T-cell (primary cell): ENCODE measurements at places on chromosomes 4 and X. TPM values are rescaled to one million over a fixed set of nuclear protein-coding genes. Genes with fewer than 3 reads are reported as not detected.
A peak's percentile ranks its signal among the peaks of the same experiment; 100 is the strongest.

GRCh38 chr4:141455651-141456050 is 180.7 kb upstream of the IL15 start:
- no peaks in the 10 kb centered on the region for H3K36me3 ChIP-seq
- no peaks in the 10 kb centered on the region for H3K4me1 ChIP-seq

DNA sequence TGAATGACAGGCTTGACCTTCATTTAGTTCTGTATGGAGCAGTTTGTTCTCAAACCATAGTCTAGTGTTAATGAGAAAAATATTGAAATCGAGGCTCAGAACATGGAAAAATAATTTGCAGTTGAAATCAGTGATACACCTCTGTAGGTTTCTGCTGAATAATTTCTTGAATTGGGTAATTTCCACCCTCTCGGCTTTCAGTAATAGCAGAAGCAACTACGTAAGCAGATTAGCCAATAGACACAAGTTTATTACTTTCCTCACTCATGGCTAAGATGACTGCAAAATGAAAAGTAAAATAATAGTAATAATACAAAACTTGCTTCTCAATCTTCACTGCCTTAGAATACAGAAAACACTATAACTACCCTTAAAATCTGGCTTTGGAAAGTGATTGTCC is 46.0 kb downstream of the USP38 start:
- no peak for DNase-seq
- no peak overlapping the region for H3K27ac ChIP-seq
- no peak overlapping the region for H3K4me3 ChIP-seq
- no peaks in the 10 kb centered on the region for H3K4me1 ChIP-seq
- H3K36me3 ChIP-seq = no peaks in the 10 kb centered on the region

- H3K27ac ChIP-seq = no peak overlapping the region
- no peaks in the 10 kb centered on the region for H3K4me1 ChIP-seq
Measured at GRCh38 chr4:61011051-61011450, 189.1 kb upstream of the ADGRL3 start.

DNA sequence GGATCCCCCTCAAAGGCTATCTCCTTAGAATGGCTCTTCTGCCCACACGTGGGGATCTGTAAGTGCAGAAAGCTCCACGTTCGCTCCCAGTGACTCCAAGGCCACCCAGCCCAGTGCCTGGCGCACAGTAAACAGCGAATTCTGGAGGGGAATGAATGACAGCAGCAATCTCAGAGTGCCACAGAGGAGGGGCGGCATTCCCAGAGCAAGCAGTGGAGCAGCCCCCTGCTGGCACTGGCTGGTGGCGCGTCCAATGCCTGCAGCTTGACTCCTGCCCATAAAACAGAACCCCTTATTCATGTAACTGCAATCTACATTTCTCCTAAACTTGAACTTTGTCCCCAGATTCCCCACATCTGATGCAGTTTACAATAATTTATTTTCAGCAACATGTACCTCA is 6.9 kb upstream of the HELT start:
- H3K27ac ChIP-seq = no peak overlapping the region
- no peak overlapping the region for H3K4me3 ChIP-seq
- peaks cover 55% of the 10 kb centered on the region for H3K27me3 ChIP-seq
- H3K36me3 ChIP-seq = no peaks in the 10 kb centered on the region

DNA sequence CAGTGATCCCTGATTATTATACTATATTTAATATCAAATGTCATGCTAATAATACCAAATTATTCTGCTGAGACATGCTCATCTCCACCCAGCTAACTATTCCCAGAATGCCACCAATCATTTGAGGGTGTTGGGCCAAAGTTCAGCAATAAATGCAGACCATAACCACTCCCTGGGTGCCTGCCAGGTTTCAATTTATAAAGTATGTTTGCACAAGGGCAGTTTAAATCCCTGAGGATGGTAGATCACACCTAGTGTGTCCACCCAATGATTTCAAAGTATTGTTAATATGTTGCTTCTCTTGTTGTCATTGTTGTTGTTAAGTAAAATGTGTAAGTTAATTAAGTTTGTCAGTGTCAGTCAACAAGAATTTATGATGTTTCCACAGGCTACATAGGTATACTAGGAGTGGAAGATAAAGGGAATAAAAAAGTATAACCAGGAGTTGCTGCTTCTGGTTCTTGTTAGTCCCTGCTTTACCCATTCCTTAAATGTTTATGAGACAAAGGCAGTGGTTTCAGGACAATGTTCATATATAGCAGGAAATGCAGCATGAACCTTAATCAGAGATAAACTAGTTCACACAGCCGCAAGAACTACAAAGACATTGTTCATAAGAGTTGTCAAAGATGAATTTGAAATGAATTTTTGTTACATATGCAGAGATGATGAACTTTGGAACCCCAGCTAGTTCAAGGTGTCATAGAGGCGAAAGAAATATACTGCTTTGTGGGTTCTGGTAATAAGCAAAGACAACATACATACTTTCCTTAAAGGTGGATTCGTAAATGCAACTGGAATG is 25.5 kb downstream of the HPGD start:
- H3K27ac ChIP-seq = peak overlapping the region; percentile 3
- no peaks in the 10 kb centered on the region for H3K36me3 ChIP-seq
- no peak overlapping the region for H3K4me3 ChIP-seq
- no peak for DNase-seq

GRCh38 chr4:180164799-180165198 is 2078.4 kb upstream of the TENM3 start:
- no peak overlapping the region for H3K4me3 ChIP-seq
- no peak for DNase-seq
- H3K27ac ChIP-seq = no peak overlapping the region
- no peaks in the 10 kb centered on the region for H3K4me1 ChIP-seq

DNA sequence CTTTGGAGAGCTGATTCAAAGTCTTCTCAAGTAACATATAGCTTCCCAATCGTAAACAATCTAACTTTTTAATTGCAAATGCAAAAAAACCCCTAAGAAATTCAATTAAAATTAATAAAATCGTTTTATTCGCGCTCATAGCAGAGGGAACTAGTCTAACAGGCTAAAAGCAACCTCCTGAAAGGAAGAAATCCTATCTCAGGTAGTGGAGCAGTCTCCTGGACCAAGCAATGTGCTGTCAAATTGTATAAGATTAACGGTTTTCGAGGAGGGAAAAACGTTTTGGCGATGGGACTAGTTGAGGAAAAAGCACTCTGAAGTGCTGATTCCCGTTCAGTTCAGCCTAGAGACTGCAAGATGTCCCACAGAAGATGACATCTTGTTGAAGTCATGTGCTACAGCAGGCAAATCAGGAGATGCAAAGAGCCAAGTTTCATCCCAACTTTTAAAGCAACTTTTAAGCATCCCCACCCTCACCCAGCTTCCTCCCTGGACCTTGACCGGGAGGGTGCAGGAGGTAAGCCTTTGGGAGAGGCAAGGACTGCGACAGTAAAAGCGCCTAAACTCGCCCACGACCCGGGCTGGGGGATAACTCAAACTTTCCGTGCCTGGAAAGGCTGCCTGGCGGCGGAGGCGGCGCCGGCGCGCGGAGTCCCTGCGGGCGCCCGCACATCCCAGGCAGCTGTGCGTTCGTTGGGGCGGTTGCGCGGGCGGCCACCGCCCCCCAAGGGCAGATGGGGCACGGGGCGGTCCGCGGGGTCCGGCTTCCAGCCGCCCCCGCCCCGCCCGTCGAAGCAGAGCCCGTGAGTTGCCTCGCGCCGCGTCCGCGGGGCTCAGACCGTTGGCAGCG is 784 bp downstream of the MAP7D3 start:
- H3K27me3 ChIP-seq = no peaks in the 10 kb centered on the region
- H3K4me1 ChIP-seq = peaks cover 11% of the 10 kb centered on the region
- no peaks in the 10 kb centered on the region for H3K36me3 ChIP-seq
- H3K27ac ChIP-seq = no peak overlapping the region

DNA sequence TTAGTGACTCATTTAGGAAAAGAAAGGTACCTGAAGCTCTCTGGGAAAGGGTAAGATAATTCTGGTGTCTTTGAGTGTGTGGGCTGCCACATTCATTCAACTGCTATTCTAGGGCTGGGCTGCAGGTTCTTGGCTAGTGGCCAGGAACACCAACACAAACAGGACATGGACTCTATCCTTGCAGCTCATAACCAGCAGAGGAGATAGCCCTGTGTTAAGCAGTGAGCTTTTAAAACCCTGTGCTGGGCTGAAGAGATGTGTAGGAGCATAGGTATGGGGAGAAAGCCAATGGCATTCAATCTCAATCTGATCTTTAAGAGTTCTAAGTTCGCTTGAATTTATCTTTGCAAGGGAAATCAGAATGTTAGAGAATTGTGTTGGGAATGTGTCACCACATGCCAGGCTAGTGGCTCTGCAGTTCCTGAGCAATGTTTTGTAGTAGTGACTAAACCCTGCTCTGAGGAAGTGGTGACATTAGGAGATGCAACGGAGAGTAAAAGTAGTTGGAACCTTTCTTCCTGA is 39.2 kb downstream of the SGMS2 start:
- no peaks in the 10 kb centered on the region for H3K4me1 ChIP-seq
- no peak overlapping the region for H3K27ac ChIP-seq
- DNase-seq = no peak
- H3K36me3 ChIP-seq = no peaks in the 10 kb centered on the region

- peaks cover 2% of the 10 kb centered on the region for H3K27me3 ChIP-seq
- no peak overlapping the region for H3K4me3 ChIP-seq
- no peak overlapping the region for H3K27ac ChIP-seq
- H3K4me1 ChIP-seq = no peaks in the 10 kb centered on the region
Measured at GRCh38 chrX:110955706-110956105, 140.3 kb upstream of the PAK3 start.

DNA sequence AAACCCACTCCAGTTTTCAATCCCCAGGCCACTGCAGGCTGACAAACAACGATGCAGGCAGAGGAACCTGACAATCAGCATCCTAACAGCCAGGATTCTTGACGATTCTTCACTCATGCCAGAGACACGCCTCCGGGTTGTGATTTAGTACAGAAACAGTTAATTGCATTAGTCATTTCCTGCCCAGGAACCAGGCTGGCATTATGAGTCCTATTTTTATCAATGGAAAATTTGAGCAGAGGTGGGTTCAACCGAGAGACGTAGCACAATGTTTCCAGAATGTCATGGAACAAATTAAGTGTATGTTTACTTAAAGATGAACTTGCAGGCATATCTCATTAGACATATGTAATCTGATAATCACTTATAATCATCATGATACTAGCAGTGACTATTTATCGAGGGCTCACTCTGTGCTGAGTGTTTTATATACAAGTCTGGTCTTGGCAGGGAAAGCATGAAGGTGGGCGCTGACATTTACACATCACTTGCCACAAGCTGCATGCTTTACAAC is 159.7 kb downstream of the NSUN7 start:
- H3K4me3 ChIP-seq = no peak overlapping the region
- H3K36me3 ChIP-seq = no peaks in the 10 kb centered on the region
- DNase-seq = no peak
- H3K27me3 ChIP-seq = peaks cover 13% of the 10 kb centered on the region
- H3K4me1 ChIP-seq = peaks cover 13% of the 10 kb centered on the region

GRCh38 chr4:171517883-171518282 is 295.3 kb upstream of the GALNTL6 start:
- no peak overlapping the region for H3K27ac ChIP-seq
- no peak for DNase-seq
- H3K36me3 ChIP-seq = no peaks in the 10 kb centered on the region

ADH1B gene
- total RNA-seq = 2.1 TPM

EDA2R gene
- total RNA-seq = 0.66 TPM

- DNase-seq = no peak
- H3K27ac ChIP-seq = no peak overlapping the region
Measured at GRCh38 chrX:37998586-37999262, 7.6 kb upstream of the SYTL5 start.

- DNase-seq = no peak
- H3K27me3 ChIP-seq = no peaks in the 10 kb centered on the region
Measured at GRCh38 chr4:152301381-152301780, 234.5 kb downstream of the FBXW7 start.

OPHN1 gene
- 0.07 TPM for total RNA-seq

CT45A1 gene
- total RNA-seq = not detected

DNA sequence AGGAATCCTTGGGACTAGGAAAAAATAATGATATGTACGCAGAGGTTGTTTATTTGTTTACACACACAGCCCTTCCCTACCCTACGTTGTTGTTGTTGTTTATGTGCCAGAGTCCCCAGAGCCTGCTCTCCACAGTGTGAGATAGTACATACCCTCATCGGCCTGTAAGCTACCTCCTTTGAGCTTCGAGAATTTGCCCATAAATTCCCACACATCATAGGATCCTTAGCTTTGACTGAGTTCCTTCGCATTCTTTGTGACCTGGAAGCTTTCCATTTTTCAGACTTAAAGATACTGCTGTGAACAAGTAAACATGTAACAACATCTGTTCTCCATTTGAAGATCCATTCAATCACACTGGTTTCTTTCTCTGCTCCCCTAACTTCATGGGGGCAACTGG is 114.5 kb downstream of the IRF2 start:
- H3K36me3 ChIP-seq = no peaks in the 10 kb centered on the region
- no peak overlapping the region for H3K27ac ChIP-seq
- DNase-seq = no peak
- no peaks in the 10 kb centered on the region for H3K27me3 ChIP-seq

- no peaks in the 10 kb centered on the region for H3K36me3 ChIP-seq
- H3K4me1 ChIP-seq = no peaks in the 10 kb centered on the region
- no peak for DNase-seq
- H3K27me3 ChIP-seq = no peaks in the 10 kb centered on the region
- no peak overlapping the region for H3K27ac ChIP-seq
Measured at GRCh38 chrX:118212817-118213183, 96.2 kb upstream of the KLHL13 start.

CRMP1 gene
- total RNA-seq = not detected
